ENCODE measurements at places on chromosomes 3 and 15.

DNA sequence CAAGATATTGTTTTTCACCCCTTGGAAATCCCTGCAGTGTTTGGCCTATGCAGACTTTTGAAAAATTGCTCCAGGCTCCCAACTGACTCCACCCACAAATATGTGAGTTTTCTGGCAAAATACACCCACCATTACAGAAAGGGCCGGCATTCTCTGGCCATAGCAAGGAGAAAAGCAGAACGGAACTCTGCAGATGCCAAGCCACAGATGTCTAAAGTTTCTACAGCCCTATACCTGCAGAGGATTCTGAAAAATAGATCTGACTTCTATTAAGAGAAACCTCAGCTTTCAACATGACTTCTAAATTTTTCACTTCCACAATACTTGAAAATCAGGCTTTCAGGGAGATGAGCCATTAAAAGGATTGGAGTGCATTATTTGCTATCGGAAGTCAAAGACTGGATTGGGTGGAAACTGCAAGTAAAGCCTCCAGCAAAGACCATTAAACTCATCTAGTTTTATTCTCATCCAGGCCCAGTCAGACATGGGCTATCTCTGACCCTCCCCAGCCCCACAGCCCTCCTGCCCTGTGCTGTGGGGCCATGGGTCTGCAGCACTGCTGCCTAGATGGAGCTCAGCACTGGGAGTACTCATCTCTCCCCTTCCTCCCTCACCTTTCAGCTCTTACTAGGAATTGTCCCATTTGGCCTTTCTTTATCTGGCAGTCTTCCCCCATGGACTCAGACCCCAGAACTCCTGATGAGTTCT lies 243.1 kb upstream of the GOLGA6L4 start:
- no peak for DNase-seq

DNA sequence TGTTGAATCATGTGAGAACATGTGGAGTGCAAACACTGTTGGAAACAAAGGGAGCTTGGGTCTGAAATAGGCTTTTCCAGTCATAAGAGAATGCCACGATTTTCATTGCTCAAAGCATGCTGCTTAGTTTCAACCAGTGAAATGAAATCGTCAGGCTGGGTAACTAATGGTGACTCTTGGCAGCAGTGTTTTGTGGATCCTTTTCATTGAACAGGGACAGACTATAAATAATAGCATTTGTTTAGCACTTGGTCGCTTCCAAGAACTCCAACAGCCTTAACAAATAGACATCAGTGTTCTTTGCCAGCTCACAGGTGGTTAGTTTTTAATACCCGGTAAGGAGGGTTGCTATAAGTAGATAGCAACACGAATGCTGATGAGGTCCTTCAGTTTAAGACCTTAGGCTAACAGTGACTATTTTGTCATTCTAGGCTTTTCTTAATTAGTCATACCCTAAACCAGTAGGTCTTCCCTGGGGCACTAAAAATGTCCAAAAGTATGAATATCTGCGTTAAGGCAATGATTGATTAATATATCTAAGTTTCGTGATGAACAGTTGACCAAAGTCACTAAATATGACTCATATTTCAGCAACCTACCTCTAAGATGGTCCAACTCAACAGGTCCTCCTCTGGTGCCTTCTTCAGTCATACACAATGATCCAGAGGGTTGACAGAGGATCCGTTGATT lies 15.8 kb downstream of the TP63 start:
- DNase-seq: no peak

DNA sequence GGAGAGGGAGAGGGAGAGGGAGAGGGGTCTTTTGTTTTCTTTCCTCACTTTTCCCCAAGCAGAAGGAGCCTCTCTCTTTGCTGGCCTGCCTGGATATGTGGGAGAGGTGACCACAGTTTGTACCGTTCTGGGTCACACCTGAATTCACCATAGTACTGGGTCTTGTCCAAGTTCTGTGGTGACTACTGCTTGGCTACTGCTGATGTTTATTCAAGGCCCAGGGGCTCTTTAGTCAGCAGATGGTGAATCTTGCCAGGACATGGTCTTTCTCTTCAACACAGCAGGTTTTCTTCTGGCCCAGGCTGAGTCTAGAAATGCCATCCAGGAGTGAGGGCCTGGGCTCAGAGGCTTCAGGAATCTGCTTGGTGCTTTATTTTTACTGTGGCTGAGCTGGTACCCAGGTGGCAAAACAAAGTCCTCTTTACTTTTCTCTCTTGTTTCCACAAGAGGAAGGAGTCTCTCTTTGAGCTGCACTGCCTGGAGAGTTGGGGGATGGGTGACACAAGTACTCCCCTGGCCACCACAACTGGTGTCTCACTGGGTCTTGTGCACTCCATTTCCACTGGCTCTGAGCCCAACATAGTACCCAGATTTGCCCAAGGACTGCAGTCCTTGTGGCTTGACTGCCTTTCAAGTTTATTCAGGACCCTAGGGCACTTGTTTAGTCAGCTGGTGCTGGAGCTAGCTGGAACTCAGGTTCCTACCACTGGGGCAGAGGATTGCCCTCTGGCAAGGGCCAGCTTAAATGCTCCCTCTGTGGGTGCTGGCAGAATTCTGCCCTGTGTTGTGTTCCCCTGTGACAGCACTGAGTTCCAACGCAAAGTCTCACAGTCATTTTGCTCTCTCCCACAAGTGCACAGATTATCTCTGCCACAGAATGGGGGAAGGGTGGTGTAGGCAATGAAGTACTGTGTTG lies 16.8 kb upstream of the CCNDBP1 start:
- peak; percentile 66 for DNase-seq

- DNase-seq: no peak
These were observed 16.6 kb downstream of the MASP1 start for GRCh38 chr3:187274977-187275338.

DNA sequence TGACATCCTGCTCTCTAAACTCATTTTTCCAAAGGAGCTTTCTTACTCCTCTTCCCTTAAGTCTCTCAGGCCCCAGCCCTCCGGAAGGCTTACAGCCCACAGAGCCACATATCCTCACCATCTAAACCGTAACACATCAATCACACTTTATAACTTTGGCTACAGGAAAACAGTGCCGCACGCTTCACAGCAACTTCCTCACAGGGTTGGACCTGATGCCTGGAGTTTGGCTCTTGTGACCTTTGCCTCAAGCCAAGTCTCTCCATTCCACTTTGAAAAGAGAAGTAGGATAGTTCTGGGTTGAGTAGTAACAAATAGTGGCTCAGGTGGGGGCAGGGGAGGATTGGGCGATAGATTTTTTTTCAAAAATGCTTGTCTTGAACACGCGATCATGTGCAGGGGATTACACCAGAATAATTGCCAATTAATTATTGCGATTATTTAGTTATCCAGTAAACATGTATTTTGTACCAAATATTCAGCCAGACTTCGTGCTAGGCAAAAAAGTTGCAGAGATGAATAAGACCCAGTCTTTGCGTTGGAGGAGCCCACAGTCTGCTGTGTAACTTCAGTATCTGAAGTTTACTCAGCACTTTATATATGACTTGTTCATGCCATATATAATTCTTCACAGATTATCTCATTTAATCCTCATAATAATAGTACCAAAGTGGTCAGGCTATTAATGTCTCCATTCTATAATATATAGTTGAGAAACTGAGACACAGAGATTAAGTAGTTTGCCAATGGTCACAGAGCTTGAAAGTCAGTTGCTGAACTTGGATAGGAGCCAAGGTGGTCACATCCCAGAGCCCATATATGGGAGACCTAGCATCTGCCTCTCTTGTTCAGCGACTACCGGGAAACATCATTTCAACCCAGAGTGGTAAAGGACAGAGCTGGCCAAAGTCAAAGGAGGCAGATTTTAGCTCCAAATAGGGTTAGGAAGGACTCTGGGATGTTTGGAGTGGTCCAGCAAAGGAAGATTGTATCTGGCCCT lies 2.4 kb upstream of the ETV5 start:
- DNase-seq: no peak
